ENCODE measurements at places on chromosomes 2 and 18.

DNA sequence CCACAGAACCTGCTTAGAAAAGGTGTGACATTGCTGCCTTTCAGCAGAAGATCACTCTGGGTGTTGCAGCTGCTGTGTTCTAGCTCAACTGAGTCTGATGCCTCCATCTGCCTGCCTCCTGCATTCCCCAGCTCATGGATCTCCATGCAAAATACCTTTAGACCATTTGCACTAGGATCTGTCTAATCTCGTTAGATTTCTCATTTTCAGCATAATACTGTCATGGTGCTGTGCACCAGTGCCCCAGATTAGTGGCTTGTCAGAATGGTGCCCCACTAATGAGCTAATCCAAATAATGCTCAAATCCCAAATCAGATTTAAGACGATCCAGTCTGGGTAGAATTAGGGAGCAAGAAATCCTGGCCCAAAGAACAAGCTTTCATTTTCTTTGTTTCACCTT is 284.4 kb upstream of the PARD3B start:
- DNase-seq = no peak

DNA sequence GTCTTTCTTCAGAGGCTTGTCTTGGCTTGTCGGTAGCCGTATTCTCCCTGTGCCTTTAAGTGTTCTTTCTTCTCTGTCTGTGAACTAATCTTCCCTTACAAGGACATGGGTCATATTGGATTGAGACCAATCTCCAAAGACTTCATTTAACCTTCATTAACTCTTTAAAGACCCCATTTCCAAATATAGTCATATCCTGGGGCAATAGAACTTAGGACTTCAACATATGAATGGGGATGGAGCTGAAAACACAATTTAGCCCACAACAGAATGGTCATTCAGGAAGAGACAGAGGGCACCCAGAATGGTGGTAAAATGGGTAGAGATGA is 82.1 kb upstream of the TANK start:
- no peak for DNase-seq

- no peak for DNase-seq
Observed at GRCh38 chr18:31516437-31516836, 18.5 kb downstream of the DSG2 start.

DNA sequence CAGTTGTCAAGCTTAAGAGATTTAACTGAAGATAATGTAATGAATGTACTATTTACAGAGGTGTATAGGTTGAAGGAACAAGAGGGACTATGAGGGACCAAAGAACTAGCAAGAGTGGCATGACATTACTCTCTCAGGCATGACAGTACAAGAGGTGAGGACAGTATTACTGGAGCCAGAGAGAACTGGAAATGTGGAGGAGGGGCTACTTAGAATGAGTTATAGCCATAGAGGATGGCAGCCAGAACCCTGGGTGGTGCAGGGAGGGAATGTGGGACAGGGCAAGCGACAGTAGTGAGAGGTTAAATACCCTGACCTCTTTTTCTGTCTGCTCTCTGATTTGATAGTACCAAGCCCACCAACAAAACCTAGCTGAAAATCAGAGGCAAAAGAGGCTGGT is 122.6 kb upstream of the UGP2 start:
- DNase-seq = no peak

GRCh38 chr18:25587545-25587944 is 235.6 kb upstream of the ZNF521 start:
- no peak for DNase-seq

DNA sequence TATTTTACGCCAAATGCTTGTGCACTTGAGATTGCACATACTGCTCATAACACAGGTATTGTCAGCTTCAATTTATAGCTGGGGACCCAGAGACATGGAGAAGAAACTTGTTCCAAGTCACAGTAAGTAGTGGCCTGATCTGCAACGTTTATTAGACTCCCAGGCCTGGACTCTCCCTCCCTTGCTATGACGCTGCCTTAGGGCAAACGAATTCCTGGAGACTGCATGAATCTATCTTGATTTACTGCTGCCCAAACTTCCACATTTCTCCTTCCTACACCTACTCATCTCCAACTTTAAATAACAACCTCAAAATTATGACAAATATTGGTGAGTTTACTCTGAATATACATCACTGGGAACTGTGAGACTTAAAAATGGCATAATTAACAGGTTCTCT is 145.1 kb upstream of the CCDC195 start:
- DNase-seq = no peak

DNA sequence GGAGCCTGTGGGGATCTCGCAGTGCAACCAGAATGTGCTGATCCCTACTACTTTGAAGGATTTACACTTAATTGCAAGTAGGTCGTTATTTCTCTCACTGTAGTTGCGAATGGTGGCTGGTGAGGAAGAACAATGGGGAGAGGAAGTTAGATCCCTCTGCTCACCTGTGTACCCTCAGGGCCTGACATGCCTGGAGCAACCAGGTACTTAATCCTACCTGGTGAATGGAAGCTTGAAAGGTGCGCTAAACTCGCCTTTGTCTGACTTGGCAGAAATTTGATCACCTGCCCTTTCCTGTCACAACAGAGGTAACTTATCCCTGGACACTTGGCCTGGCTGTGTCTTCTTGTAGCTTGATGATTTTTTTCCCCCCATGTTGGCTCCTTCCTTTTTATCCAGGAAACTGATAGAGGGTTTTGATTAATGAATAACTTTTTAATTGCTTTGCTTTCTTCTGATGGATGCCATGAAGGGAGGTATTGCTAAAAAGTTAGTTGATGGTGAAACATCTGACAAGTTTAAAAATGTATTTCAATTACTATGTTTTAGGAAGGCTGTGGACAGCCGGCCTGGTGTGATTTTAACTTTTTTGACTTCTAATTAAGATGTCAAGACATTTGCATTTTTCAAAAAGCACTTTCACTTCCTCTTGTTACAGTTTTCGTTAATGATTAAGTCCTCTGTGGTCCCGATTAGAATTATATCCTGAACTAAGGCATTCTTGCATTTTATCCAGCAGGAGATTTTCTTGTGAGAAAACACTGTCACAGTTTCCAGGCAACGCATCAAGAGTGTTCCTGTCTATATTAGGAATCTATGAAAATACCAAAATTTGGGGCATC is 9.2 kb downstream of the SGPP2 start:
- DNase-seq = no peak

- peak; percentile 20 for DNase-seq
Observed at GRCh38 chr2:97742381-97742847, 29.0 kb downstream of the ZAP70 start.

GRCh38 chr18:31432316-31432715 is 15.2 kb upstream of the DSG3 start:
- DNase-seq = no peak

- no peak for DNase-seq
Observed at GRCh38 chr2:105570757-105571156, 171.9 kb upstream of the FHL2 start.

GRCh38 chr18:55287935-55288868 is 299.8 kb downstream of the TCF4 start:
- no peak for DNase-seq

- DNase-seq = no peak
Observed at GRCh38 chr2:118913803-118914645, 28.0 kb upstream of the MARCO start.

DNA sequence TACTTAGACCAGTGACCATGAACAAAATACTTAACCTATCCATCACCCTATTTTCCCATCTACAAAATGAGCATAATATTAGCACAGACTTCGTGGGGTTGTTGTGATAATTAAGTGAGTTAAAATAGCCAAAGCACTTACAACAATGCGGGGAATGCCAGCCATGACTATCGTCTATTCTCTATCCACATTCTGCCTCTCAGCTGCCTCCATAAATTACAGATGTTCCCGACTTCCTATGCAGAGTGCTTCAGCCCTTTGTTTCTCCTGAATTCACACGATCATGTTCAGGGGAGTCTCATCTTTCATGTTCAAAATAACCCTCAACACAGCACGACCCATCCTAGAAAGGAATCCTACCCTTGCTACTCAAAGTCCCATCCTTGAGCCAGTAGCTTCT is 211.6 kb downstream of the EN1 start:
- DNase-seq = no peak

DNA sequence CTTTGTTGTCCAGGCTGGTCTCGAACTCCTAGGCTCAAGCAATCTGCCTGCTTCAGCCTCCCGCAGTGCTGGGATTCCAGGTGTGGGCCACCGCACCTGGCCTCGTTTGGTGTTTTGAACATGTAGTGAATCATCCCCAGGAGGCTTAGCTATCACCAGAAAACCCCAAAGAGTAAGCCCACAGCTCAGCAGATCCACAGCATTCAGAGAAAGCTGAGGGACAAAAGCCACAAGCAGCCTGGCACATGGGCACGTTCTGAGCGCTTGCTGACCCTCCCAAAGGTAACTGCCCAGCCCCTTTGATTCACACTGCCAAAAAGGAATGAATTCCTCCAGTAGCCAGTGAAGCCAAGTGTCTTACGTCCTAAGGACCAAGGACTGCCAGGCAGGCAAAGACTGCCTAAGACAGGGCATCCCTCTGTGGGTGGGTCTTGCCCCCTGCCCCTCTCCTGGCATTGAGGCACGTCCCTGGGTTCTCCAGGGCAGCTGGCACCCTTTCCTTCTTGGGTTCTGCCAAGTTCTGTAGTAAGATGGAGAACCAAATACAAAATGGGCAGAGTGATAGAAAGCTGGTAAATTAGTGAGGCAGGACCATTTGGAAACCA is 31.7 kb downstream of the MBP start:
- no peak for DNase-seq

DNA sequence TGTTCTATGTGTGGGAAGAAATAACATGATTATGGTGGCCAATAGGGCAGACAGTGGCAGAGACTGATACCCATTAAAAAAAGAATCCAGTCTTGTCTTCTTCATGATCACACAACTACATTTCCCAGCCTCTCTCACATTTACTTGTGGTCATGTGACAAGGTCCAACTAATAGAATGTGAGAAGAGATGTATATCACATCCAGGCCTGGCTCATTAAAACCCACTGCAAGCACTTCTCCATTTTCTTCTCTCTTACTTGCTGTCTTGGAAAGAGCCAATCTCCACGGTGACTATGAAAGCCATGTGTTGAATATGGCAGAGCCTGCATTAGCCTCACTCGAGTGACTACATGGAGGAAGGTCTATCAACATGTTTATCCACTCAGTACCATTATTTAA is 306.2 kb upstream of the ZEB2 start:
- no peak for DNase-seq

GRCh38 chr18:26803643-26804042 is 61.9 kb downstream of the AQP4 start:
- DNase-seq = no peak

DNA sequence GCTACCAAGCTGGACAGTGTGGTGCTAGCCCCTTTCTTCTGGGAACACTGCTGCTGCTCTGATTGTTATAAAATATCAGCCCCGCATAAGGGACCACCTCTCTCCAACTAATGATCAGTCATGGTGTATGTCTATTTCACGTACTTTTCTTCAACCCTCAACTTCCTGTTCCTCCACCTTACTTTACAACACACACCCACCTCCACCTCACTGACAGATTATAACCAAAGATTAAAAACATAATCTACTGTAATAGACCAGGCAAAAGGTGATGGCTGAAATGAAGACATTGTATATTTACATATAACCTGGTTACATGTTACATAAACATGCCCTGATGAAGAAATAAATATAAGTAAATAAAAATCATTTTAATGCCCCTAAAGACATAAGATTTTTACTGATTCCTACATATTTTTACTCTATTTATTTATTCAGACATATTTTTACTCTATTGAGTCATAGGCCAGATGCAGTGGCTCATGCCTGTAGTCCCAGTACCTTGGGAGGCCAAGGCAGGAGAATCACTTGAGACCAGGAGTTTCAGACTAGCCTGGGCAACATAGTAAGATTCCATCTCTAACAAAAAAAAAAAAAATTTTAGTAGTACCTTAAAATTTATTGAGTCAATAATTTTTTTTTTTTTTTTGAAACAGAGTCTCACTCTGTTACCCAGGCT is 12.8 kb downstream of the STK39 start:
- DNase-seq = no peak

DNA sequence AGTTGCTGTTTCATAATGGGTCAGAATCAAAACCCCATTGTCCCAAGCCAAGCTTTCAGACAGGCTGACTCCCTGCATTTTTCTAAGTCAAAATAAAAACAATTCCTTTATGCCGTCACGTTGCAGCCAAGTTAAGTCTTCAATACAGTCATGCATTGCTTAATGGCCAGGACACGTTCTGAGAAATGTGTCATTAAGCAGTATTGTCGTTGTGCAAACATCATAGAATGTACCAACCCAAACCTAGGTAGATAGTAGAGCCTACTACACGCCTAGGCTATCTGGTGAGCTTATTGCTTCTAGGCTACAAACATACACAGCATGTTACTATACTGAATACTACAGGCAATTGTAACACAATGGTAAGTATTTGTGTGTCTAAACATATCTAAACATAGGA is 160.4 kb upstream of the FOSL2 start:
- no peak for DNase-seq

- peak; percentile 38 for DNase-seq
Observed at GRCh38 chr2:1817256-1818051, 73.1 kb upstream of the PXDN start.

DNA sequence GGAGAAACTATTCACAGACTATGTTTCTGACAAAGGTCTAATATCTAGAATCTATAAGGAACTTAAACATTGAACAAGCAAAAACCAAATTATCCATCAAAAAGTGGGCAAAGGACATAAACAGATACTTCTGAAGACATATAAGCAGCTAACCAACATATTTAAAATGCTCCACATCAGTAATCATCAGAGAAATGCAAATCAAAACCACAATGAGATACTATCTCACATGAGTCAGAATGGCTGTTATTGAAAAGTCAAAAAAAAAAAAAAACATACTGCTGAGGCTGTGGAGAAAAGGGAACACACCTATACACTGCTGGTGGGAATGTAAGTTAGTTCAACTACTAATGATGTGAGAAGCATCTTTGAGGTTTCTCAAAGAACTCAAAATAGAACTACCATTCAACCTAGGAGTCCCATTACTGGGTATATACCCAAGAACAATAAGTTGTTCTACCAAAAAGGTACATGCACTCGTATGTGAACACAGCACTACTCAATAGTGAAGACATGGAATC is 220.4 kb upstream of the TFPI start:
- DNase-seq = no peak

DNA sequence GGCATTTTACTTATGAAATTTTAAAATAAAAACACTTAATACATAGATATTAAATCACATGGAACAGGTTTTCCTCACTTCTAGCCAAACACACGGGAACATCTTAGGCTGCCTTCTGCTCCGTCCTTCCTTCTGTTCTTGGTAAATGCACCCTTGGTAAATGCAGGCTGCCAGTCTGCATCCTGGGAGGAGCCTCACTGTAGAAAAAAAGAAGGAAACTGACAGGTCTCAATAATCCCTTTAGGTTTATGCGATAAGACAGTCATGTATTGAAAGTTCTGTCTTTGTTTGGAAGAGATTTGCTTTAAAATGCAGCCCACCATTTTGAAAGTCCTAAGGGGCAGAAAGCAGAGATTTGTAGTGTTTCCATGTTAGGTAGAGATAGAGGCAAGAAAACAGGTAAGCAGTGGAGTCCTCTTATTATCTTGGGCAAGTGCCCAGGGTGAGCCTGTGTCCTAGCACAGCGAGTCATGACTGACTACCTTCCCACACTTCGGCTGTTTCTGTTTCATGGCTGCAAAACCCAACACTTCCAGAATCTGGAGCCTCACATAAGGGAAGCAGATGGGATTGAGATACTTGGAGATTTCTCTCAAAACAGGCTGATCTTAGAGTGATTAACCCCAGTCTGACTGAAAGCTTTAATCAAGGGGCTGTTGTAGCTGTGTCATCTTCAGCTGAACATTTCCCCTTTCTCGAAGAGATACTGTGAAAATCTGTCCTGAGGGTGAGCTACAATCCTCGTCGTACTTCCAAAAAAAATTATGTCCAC is 131.4 kb upstream of the MAP3K20 start:
- no peak for DNase-seq

GRCh38 chr2:109633284-109633961 is 19.3 kb downstream of the SOWAHC start:
- no peak for DNase-seq

Data from activated T-helper 1 cell treated with Interleukin-2 at 50 U/mL for 16 hours (primary cell).